Vagina (tissue), 2 donors: ENCODE measurements at places on chromosomes 3 and 15. TPM values are rescaled to one million over a fixed set of nuclear protein-coding genes. Genes with fewer than 3 reads are reported as not detected.

GRCh38 chr15:88707771-88708654 is 69.2 kb downstream of the ISG20 start:
- no peak overlapping the region for H3K4me3 ChIP-seq
- H3K27ac ChIP-seq = no peak overlapping the region
- DNase-seq = no peak

DNA sequence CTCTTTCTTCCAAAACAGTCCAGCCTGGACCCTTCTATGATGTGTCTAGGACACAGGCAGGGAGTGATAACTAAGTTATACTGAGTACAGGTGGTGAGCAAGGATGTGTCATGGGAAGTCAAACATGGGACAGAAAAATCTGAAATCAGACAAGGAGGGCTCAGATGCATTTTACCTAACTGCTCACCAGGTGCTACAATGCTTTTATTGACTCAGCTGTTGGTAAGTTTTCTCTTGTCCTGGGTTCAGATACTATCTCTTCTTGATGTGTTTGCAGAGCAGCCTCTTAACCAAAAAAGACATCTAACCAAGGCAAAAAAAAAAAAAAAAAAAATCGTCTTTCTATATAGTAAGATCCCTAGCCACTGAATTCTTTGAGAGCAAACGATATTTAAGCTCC is 378.6 kb downstream of the VPS13C start:
- H3K27me3 ChIP-seq = no peaks in the 10 kb centered on the region
- no peak for DNase-seq
- no peak overlapping the region for H3K27ac ChIP-seq

DNA sequence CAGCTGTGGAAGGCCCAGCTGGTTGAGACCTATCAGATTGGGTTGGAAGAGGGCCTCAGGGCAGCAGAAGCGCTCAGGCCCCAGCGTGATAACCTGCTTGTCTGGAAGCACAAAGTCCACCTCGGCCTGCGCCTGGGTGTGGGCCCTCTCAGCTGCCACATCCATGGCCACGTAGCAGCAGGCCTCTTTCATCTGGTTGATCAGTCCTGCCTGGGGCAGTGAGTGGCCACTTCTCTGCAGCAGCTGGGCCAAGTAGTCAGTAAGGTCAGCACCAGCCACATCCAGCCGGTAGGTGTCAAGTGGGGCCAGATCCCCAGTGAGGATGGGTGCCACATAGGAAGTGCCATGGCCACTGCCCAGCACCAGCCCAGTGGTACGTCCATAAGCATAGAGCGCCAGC is 3.9 kb upstream of the CAMKV start:
- H3K36me3 ChIP-seq = no peaks in the 10 kb centered on the region
- H3K27ac ChIP-seq = no peak overlapping the region

Gene KIF15
- 2.2 TPM for total RNA-seq

Gene ITPKA
- not detected for total RNA-seq

Gene SLC12A1
- total RNA-seq = not detected
